ENCODE measurements at places on chromosomes 12 and 14.

GRCh38 chr14:56217380-56218045, 99.3 kb downstream of the PELI2 start:
- no peak for DNase-seq

GRCh38 chr12:13573698-13574321, 377.3 kb downstream of the EMP1 start:
- DNase-seq: no peak

DNA sequence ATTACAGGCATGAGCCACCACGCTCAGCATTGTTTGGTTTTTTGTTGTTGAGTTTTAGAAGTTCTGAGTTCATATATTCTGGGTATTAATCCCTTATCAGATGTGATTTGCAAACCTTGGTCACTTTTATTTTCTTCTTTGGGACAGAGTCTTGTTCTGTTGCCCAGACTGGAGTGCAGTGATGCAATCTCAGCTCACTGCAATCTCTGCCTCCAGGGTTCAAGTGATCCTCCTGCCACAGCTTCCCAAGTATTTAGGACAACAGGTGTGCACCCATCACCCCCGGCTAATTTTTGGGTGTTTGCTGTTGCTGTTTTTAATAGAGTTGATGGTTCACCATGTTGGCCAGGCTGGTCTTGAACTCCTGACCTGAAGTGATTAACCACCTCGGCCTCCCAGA, 11.8 kb downstream of the USP30 start:
- DNase-seq: no peak

- DNase-seq: no peak
Observed at GRCh38 chr12:104094284-104094683, 30.0 kb downstream of the HCFC2 start.

DNA sequence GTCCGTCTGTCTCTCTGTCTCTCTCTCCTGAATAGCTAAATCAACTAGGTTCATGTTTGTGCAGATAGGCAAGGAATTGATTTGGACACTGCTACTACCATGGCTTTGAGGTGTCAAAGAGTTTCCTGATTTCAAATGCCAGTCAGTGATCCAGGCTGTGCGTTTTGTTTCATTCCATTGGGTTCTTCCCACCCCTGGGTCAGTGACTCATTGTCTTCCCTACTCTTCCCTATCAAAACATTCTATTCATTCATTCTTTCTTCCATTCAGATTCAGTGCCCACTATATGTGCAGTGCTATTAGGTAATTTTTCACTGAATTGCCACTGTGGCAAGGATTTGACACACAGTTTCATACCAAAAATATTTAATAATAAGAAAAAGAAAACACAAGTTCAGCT, 50.4 kb downstream of the RPH3A start:
- DNase-seq: no peak

- DNase-seq: no peak
Observed at GRCh38 chr14:103130965-103131364, 7.7 kb downstream of the TNFAIP2 start.

All from OCI-M1 (cell line).